ENCODE measurements at places on chromosomes 2 and 18. TPM values are rescaled to one million over a fixed set of nuclear protein-coding genes. Genes with fewer than 3 reads are reported as not detected.

Gene SERPINB11
- total RNA-seq, result not detected

Gene SLC16A14
- under 0.01 TPM for total RNA-seq

Gene TRABD2A
- 0.36 TPM for total RNA-seq

Gene MAL
- total RNA-seq, result not detected

Gene VIT
- total RNA-seq, result 28.7 TPM

Gene KCNF1
- total RNA-seq, result under 0.01 TPM

Gene PTPN2
- total RNA-seq, result 26.1 TPM

Gene DOK6
- total RNA-seq, result 8.0 TPM

Gene IL1RN
- total RNA-seq, result 0.61 TPM

Gene SLC9A4
- total RNA-seq, result under 0.01 TPM

Gene CHRNA1
- not detected for total RNA-seq

Gene SMCHD1
- 34.9 TPM for total RNA-seq

Gene CXCR2
- total RNA-seq, result not detected

Gene CXXC1
- total RNA-seq, result 44.3 TPM

Gene GRHL1
- 0.36 TPM for total RNA-seq
